ENCODE measurements at places on chromosomes 5 and 9. TPM values are rescaled to one million over a fixed set of nuclear protein-coding genes. Genes with fewer than 3 reads are reported as not detected.

Gene LTC4S
- 8.7 TPM for total RNA-seq

Gene HTR1A
- not detected for total RNA-seq

Gene IL33
- total RNA-seq: 11.4 TPM

Gene SPATA31A3
- not detected for total RNA-seq

Gene TRPM3
- total RNA-seq: 0.22 TPM

Gene ABLIM3
- 4.3 TPM for total RNA-seq

Gene FUT7
- total RNA-seq: not detected
